ENCODE measurements at places on chromosomes 13 and 19.

DNA sequence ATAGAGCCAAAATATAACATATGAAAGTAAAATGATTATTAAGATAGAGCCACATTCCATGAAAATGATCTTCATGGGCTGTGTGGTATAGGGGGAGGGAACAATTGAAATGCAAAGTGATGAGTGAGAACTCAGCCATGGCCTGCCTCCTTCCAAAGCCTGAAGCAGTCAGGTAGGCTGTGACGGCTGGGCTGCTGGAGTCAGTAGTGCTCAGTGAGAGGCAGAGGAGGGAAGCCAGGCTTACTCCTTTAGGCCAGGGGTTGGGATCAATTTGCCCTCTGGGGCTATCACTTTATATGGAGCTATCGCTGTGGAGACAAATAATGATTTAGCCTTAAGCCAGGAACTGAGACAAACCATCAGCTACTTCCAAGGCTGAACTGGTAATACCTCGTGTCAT is 654.9 kb downstream of the FGF9 start:
- no peak for DNase-seq

DNA sequence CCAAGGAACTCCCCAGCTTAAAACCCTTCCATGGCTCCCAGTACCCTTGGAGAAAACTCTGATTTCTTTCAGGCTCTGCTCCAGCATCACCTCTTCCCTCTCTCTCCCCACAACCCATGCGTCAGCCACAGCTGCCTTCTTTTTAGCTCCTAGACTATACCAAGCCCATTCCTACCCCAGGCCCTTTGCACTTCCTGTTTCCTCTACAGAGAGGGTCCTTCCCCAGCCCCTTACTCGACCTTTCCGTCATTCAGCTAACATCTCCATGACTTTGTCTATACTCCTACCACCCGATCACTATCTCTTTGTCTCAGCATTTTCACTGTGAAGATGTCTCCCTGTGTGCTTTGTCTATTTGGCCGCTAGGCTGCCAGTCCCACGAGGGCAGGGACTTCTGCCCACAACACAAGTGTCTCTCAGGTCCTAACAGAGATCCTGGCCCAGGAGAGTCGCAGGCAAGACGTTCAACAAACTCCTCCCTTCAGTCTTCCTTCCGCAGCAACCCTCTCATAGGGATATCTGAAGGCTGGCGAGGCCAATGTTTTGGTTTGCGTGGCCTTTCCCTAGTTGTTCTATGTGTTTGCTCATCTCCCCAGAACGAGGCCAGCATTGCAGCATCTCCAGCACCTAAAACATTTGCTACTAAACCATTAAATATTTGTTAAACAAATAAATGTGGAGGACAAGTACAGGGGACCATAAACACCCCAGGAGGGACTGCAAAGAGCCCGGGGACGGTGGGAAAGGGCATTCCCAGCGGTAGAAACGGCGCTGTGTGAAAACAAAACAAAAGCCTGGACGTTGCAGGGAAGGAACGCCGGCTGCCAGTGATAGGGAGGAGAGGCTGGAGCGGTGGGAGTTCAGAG is 816 bp downstream of the CCNP start:
- DNase-seq, result no peak

DNA sequence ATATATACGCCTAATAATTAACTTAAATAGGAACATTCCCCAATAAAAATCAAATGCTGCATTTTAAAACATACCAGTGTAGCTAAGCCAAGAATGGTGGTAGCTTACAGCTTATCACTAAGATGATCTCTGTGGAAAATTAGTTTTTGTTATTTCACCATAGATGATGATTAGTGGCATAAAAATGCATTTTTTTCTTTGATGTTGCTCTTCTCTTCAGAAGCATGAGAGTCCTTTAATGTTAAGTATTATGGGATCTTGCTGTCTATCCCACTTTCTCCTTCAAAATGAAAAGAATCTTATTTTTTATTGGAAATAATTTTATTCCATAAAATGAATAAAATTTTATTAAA is 731.0 kb downstream of the SLITRK1 start:
- no peak for DNase-seq

- DNase-seq, result no peak
These were observed 25.1 kb upstream of the MEIS3 start for GRCh38 chr19:47444388-47444821.

DNA sequence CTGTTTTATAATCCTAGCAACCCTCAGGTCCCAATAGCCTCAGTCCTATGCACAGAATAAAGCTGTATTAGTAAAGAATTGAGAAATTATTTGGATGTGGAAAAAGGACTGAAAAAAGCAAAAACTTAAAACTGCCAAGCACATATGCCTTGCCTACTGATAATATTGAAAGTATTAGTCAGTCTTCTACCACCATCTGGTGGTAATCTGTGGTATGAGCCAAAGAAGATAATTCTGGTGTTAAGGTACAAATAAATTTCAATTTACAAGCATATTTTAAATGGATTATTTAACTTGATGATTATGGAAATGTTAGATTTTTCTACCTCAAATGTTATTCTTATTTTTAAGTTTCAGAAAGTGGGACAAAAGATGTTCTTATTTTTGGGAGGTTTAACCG is 460.3 kb upstream of the KLHL1 start:
- peak; percentile 73 for DNase-seq

GRCh38 chr13:48401480-48401879 is 11.4 kb downstream of the LPAR6 start:
- no peak for DNase-seq

GRCh38 chr13:64758521-64759244 is 2471.5 kb downstream of the PCDH9 start:
- DNase-seq, result no peak

- no peak for DNase-seq
These were observed 868.9 kb upstream of the SLC10A2 start for GRCh38 chr13:103935117-103935516.

DNA sequence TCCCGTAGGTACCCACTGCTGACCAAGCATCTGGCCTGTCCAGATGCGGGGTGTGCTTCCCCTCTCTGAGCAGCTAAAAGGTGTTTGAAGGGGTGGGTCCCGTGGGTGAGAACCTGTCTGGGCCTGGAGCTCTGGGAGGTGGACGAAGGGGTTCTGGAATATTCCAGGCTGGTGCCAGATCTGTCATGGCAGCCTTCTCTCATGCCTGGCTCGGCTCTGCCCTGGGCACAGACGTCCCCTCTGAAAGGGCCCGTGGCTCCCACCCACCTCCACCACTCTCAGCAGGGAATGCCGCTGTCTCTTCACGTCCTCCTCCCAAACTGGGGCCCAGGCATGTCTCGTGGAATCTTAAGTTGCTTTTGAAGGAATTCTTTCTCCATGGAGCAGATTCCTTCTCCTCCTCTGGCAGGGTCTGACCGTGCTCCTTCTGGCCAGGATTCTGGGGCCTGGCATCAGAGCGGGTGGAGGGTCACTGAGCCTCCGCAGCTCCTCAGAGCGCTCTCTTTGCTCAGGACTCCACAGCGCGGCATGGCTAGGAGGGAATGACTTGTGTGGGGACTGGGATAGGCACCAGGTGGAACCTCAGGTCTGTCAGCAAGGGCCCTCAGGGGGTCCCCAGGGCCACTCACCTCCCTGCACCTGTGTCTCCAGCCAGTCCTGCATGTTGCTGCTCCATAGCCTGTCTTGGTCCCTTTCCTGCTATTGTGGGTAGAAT is 5.9 kb upstream of the MCF2L start:
- no peak for DNase-seq

DNA sequence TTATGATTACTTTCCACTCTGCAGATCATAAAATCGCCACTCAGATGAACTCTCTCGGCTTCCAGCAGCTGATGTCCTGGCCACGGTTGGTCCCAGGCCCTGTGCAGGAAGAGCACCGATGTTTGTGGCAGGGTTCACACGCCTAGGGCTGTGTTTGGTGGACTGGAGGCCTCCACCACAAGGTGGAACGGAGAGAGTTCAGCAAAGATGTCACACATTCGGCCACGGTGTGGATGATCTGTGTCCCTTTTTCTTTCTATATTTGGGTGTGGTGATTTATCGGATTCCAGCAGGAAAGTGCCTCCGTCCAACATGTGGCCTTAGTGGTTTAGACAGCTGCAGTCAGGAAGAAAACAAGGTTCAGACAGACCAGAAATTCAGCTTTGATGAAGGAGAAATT is 521 bp upstream of the SHISA2 start:
- no peak for DNase-seq

DNA sequence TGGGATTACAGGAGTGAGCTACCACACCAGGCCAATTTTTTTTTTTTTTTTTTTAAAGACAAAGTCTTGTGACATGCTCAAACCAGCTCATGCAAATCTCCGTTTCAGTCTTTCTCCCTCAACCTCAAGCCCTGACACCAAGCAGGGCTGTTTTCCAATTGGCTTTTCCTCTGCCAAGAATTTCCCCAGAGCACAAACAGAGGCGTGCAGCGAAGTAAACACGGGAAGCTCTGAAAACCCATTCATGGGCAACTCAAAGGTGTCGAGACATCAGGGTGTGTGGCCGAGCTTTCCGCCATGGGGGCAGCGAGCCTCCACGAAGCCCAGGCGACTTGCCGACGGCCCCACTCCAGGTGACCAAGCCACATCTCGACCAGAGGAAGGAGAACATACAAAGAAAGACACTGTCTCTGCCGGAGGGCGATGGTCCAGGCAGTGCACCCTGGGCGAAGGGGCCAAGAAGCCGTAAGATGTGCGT is 70.0 kb downstream of the INSR start:
- no peak for DNase-seq

DNA sequence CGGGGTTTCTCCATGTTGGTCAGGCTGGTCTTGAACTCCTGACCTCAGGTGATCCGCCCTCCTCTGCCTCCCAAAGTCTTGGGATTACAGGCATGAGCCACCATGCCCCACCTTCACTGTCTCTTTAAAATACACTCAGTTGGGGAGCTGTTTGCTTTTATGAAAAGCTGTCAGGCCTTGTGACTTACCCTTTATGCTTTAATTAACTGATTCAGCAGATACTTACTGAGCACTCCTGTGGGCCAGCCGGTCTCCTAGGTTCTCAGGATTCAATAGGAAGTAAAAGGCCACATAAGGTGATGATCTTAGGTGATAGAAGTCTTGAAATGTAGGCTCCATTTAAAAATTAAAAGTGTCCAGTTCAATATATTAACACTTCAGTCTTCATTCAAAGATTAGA is 7.5 kb downstream of the UBAC2 start:
- no peak for DNase-seq

DNA sequence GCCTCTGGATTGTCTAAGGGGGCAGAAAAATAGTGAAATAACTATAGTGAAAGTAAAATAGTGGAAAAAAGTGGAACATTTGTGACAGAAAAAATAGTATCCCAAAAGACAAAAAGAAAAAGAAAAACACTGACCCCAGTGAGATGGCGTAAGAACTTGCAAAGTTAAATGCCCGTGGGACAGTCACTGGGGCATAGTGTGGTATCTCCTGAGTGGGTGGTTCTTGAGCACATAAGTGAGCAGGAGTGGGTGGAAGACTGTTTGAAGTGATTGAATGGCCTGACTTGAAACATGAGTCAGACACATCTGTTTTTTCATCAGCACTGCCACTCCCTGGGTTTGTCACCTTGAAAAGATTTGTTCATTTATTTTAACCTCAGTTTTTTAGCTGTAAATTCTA is 2.5 kb downstream of the ZNF430 start:
- no peak for DNase-seq

DNA sequence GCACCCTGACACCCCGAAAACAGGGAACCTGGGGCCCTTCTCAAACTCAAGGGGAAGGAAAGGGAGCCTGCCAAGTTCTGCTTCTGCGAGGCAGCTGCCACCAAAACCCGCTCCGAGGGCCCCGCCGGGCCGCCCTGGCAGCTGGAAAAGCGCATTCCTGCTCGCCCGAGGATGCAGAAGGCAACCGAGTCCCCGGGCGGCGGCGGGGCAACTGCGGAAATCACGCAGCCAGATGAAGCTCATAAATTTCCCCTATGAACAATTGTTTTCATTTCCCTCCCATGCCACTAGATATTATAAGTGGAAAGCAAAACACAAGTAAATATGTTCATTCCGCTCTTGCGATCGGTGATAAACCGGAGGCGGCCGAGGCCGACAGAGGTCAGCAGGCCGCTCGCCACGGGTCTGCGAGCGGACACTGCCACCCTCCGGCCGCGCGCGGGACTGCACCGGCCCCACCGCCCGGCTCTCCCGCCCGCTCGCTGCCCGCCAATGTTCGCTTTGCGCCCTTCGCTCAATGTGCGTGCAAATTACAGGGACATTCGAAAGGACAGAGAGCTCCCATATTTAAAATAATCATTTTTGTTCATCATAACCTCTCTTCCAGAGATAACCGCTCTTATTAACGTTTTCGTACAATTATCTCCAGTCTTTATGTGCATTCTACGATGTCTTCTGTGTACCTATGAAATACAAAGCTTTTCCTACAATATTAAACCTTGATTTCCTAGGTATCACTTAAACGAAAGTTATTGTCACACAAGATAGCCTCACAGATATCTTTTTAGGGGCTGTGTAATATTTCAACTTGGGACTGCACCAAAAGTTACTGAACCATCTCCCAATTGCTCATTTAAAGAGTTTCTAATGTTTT is 120.8 kb upstream of the ZNF507 start:
- peak; percentile 44 for DNase-seq

- no peak for DNase-seq
These were observed 124.5 kb downstream of the KDM4B start for GRCh38 chr19:5093297-5093928.

DNA sequence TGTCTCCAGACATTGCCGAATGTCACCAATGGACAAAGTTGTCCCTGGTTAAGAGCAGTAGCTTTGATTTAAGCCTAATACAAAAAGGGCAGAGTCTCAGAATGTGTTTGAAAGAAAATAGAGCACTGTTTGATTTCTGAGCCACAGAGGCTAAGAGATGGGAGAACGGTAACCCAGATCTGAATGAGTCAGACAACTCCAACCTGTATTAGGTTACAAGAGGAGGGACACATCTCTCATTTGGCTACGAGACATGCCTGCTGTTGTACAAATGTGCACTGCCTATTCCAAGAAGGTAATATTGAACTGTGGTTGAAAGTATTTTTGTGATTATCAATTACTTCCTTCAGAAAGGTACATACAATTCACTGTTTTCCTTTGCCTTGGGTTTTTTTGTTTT is 4.9 kb upstream of the HSPH1 start:
- DNase-seq, result no peak

- no peak for DNase-seq
These were observed 112.5 kb upstream of the KL start for GRCh38 chr13:32903720-32904119.

GRCh38 chr19:18253716-18254115 is 20.5 kb downstream of the IQCN start:
- no peak for DNase-seq

DNA sequence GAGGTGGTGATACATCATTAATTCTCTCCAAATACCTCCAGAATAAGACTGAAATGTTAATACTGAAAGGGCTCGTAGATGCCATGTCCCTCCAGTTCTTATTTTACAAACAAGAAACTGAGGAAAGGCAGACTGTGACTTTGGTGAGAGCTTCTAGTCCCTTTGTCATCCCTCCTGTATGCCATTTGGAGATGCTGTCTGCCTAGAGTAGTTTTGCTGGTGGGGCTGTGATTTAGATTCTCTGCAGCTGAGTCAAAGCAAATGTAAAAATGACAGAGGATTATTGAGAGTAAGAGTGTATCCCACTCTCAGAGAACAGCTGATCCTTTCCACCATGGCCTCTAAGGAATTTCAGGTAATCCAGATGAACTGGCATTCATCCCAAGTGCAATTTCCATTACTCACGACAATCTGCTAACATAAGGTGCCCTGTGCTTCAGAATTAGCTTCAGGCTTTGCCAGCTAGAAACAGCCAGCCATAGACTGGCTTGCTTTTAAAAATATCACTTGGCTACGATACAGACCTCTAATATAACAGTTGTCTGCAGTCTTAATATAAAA is 16.8 kb downstream of the PABPC3 start:
- no peak for DNase-seq

GRCh38 chr19:37114001-37114400 is 35.8 kb downstream of the ZNF420 start:
- peak; percentile 7 for DNase-seq

GRCh38 chr19:18519962-18520847 is 1.7 kb downstream of the ELL start:
- peak; percentile 55 for DNase-seq

Measured in SK-MEL-5 (cell line).